ENCODE measurements at places on chromosomes 4 and X.

- no peak for DNase-seq
Observed at GRCh38 chr4:66564901-66565651, 894.8 kb upstream of the EPHA5 start.

DNA sequence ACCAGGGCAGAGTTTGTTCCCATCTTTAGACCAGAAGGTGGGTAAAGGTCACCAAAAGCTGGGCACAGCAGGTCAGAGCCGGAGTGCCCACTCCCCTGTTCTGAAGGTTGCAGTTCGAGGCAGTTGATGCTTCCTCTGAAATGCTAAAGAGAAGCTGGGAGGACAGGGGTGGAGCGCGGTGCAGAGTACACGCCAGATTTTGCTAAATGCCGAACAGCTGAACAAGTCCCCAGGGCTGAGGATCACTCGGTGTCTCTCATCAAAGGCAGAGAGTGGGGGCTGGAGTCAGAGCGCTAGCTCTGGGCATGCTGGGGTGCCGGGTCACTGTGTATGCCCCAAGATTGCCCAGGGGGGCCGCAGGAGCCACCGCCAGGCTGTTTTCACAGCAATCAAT is 197.0 kb downstream of the BCOR start:
- no peak for DNase-seq

GRCh38 chr4:28373191-28373590 is 1512.5 kb downstream of the STIM2 start:
- no peak for DNase-seq

DNA sequence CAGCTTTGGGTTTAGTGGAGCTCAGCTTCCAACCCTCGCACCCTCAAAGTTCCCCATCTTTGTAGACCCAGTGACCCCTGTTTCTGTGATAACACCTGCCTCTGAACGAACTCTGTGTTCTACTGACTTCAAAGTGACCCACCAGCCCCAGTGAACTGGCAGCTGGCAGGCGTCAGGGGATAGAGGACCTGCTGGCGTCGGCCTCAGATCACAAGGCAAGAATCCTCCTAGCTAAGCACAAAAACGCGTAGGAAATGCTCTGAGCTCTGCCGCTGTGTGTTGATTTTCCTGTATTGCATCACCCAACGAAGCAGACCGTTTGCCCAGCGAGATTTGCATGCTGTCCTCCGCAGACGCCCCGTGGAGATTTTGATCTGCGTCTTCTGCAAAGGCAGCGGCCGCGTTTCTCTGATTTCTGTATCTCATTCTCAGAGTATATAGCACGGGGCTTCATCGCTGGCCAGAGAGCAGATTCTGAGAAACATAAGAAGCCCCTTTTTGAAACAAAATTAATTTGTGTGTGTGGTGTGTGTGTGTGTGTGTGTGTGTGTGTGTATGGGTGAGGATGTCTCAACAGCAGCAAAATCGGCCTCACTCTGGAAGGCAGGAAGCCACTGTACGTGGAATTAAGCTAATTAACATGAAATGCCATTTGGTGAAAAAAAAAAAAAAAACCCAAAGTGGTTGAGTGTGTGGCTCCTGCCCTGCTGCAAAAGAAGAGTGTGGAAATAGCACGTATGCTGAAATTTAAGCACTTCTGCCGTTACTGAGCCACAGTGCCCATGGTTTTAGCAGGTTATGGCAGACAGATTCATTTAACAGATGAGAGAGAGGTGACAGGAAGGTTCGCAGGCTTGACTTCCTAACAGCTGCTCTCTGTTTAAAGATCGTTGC is 29.2 kb upstream of the ASMTL start:
- DNase-seq: peak; percentile 57

DNA sequence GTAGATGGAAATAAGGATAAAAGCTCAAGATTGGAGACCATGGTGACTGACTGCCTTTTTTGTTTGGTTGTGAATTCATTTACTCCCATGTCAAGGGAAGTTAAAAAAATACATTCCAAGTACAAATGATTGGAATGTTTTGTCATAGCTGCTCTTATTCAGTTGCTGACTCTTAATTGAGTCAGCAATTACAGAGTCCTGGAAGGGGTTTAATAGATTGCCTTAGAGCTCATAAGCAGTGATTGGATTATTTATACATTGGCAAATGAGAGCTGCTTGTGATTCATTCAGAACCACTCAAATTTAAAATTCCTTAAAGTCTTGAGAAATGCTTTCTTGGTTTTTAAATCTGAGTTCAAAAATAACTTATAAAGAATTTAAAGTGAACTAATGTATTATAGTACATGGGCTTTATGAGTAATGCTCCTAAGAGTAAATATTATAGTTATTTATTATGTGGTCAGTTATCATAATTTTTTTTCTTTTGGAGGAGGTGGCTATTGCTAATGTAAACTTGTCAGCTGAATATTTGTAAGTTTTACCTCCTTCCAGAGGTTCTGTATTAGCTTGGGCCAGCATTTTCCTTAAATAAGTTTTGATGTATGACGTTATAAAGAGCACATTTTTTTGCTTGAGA is 13.6 kb downstream of the JADE1 start:
- DNase-seq: no peak

DNA sequence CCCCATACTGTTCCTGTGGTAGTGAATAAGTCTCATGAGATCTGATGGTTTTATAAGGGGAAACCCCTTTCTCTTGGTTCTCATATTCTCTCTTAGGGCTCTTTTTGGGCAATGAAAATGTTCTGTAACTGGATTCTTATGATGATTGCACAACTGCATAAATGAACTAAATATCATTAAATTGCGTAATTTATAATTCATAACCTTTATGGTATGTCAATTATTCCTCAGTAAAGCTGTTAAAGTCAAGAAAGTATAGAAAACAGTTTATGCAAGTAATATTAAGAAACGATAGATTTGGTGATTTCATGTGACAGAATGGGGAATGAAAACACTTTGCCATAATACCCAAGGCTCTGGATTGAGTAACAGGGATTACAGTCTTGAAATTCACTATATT is 33.5 kb upstream of the SPANXD start:
- DNase-seq: no peak

DNA sequence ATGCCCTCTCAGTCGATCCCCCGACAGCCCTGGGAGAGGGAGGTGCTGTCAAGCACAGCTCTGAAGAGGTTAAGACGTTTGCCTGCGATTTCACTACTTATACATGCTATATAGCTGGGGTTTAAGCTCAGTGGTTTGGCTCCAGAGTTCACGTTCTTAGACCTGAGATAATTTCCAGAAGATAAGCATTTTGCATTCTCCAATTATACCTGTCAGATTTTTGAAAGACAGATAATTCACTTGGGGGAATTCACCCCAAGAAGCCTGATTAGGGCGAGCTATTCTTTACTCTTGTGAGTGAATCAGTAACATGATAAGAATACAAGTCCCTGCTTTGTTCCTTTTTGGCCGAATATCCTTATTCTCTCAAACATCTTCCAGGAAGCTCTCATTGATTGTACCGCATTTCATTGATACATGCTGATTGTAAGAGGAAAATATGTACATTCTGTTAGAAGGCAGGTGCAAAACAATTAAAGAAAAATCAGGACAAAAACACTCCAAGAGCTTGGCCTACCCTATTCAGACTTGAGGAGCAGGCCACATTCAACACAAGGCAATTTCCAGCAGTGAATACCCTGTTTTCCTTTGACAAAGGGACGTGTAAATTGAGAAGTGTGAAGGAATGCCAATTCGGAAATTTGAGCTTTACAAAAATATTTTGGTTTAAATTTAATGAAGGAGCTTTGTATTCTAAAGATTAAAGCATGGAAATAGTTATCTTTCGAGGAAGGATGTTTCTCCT is 30.2 kb downstream of the TENM3 start:
- no peak for DNase-seq

GRCh38 chr4:186915816-186916215 is 192.2 kb upstream of the FAT1 start:
- no peak for DNase-seq

- DNase-seq: no peak
Observed at GRCh38 chrX:115561605-115562479, 868 bp downstream of the PLS3 start.

DNA sequence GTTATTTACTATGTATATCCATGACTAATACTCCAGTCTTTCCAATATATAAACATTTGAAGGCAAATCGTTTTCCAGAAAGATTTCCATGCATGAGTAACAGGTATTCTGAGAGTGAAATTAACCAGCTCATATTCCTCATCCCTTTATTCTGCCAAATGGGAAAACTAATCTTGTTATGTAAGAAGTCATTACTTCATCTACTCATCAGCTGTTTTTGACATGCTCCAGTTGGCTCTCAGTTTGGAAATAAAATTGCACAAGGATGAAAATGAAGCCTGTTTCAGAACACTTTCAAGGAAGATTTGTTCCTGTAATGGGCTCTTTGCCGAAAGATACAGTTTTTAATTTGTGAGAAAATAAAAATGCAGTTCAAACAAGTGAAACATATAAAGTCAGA is 121.9 kb downstream of the KCTD8 start:
- no peak for DNase-seq

DNA sequence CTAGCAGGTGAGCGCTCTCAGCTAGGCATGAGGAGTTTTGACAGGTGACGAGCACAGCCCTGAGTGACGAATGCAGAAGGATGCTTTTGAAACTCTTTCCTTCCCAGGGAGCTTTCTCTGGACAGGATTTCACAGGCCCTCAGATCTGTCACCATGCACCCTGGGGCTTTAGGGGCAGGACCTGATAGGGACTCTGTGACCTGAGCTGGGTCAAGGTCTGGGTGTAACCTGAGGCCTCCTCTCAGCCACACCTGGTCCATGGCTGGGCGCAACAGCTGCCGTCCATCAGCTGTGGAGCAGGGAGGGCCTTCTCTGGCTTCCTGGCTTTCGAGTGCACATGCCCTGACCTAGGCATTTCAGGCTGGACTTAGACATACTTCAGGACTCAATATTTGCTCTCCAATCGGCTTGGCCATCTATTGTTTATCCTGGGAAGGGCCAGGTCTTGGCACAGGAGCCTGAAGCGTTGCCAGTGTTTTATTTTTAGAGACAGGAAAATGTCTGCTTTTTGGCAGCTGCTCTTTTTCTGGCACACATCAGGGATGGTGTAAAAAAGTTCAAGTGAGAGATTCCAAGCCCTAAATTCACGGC is 56.4 kb downstream of the C4orf51 start:
- DNase-seq: no peak

GRCh38 chr4:11430536-11430935 is 1.8 kb upstream of the HS3ST1 start:
- no peak for DNase-seq

GRCh38 chr4:104973708-104974107 is 173.0 kb upstream of the TET2 start:
- DNase-seq: no peak

All from stimulated activated CD8-positive, alpha-beta memory T cell treated with anti-CD3 and anti-CD28 coated beads, Interleukin-12 subunit alpha, Interleukin-12 subunit beta, amount 100 ng/mL, for 4 hours (primary cell).